Putamen (tissue), 1 donor: ENCODE measurements at places on chromosomes 2 and 18.

GRCh38 chr18:61856678-61857077 is 36.1 kb downstream of the RNF152 start:
- DNase-seq, result no peak

- DNase-seq, result no peak
Measured at GRCh38 chr2:1947316-1947715, 203.0 kb upstream of the PXDN start.

DNA sequence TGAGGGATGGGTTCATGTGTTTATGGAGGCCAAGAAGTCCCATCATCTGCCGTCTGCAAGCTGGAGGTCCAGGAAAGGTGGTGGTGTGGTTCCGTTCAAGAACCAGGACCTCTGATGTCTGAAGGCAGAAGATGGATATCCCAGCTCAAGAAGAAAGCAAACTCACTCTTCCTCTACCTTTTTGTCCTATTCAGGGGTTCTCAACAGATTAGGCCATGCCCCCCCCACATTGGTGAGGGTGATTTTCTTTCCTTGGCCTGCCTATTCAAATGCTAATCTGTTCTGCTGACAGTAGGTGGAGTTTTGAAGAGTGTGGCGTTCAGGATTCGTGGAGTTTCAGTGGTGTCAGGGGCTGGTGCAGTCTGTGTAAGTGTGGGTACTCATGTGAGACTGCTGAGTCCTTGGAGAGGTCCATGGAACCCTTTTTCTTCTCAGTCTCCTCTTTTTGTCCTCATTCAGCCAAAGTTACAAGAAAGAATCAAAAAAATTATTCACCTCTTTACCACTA is 5.9 kb downstream of the MSL3B start:
- no peak for DNase-seq

DNA sequence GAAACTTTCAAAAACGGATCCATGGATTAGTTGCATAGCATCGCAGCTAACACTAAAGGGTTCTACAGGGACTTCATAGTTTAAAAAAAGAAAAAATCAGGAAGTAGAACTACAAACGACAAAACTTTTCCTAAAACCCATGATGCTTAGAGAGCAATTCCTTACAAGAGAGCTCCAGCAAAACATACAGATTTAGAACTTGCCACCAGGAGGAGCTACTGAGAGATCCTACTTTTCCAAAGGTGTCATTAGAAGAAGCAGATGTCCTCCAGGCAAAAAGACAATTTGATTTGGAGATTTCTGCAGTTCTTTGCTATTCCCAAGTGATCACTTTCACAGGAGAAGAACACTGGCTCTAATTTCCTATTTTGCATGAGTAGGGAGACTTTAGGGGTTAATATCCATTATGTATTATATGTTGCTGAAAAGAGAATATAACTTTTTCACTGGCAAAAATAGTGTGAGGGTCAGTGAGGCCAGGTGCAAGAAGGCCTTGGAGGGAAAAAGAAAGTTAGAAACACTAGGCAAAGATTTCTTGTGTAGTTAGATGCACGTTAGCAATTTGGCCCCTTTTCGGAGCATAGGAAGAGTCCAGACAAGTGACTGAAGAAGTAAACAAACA is 436.2 kb downstream of the SUCLG1 start:
- DNase-seq, result peak; percentile 9

- no peak for DNase-seq
Measured at GRCh38 chr2:10080536-10081304, 509 bp upstream of the CYS1 start.

DNA sequence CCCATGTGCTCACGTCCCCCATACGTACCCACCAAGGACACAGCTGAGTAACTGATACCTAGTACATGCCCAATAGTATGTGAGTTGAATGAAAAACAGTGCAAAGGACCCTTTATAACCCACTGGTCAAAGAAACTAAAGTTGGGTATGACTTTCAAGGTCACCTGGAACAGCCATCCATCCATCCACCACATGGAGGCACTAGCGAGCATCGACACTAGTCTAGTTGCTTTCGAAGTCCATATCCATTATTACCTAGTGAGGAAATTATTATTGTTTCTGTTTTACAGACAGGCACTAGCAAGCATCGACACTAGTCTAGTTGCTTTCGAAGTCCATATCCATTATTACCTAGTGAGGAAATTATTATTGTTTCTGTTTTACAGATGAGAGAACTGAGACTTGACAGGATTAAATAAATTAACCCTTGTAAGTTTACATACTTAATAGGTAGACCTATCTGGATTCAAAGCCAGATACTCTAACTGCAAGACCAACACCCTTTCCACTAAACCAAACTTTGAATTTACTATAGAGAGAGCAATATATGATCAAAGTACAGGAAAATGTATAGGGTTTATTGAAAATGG is 233.7 kb downstream of the METTL4 start:
- no peak for DNase-seq

DNA sequence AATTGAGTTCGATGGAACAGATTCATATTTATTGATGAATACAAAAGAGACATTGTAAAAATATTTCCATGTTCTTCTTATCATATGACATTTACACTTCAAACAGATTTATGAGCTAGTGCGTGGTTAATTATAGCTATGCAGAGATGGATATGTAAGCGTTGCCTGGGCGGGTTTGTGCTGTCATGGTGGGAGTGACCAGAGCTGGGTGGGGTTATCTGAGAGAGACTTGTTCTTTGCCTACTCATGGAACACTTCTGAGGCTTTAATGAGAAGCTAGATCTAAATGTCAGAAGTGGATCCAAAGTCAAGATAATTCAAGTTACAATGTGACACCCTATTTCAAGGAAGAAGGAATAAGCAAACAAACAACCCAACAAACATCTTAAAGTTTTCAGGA is 162.3 kb upstream of the ZEB2 start:
- no peak for DNase-seq

DNA sequence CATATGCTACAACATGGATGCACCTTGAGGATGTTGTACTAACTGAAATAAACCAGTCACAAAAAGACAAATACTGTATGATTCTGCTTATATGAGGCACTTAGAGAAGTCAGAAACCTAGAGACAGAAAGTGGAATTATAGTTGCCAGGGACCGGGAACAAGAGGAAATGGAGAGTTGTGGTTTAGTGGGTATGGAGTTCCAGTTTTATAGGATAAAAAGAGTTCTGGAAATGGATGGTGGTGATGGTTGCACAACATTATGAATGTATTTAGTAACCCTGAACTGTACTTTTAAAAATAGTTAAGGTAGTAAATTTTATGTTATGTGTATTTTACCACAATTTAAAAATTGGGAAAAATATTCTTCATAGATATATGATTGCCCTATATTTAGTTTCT is 97.7 kb downstream of the DPP4 start:
- no peak for DNase-seq

DNA sequence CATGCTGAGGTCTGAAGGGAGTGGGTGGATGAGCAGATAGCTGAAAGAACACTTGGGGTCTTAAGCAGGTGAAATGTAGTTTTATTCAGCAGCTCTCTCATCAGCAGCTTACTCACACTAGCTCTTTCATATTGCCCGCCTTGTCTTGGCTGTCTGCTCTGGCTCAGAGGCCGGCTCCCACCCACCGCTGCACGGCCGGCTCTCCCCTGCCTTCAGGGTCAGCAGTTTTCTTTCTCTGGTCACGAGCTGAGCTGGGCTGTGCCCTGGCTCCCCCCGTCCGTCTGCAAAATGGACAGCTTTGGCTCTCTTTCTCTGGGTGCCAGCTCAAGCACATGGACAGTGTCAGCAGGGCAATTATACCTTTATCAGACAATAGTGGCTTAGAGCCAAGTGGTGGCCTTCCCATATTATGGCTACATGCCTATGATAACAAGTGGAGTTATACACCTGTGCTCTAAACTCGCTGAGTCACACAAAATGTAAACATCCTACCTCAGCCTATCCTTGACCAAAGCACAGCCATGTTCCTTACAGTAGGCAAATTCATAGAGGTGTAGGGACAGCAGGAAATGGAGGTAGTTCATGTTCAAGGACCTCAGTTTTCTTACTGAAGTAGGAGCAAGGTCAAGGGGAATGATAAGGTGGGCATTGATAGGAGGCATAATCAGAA is 224.8 kb downstream of the SOCS6 start:
- no peak for DNase-seq

DNA sequence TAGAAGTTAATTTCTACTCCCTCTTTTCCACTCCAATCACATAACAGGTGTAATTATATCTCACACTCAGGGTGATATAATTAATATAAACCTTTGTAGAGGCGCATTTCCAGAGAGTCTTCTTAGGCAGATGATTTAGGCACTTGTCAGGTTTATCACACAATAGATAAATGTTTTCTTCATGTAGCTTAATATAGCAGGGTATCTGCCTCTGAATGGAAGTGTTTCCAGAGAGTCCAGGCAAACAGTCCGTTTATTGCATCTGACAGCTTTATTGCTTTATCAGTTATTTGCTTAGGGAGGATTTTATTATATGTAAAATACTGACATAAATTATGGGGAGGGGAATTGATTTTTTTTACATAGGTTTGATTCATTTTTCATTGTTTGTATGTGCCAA is 766.3 kb downstream of the SLC4A3 start:
- no peak for DNase-seq

DNA sequence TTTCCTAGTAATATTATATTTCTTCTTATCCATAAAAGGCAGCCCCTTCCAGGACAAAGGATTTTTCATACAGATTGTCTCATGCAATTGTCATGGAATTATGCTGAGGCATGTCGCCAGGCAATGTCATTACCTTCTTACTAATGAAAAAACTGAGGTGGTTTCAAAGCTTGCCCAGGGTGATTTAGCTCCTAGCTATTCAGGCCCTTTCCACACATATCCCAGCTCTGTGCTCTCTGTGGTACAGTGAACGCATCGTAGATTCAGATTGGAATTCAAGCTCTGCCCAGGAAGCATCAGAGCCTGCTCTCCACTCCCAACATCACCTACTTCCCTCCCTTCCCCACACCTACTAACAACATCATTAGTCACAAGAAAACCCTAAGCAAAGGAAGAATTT is 60.1 kb downstream of the ATP8B1 start:
- DNase-seq, result no peak

- DNase-seq, result no peak
Measured at GRCh38 chr2:23673082-23673481, 253.8 kb downstream of the ATAD2B start.

- no peak for DNase-seq
Measured at GRCh38 chr2:156465573-156465972, 29.4 kb downstream of the GPD2 start.

GRCh38 chr2:180202467-180202951 is 195.4 kb upstream of the CWC22 start:
- DNase-seq, result peak; percentile 47

GRCh38 chr2:39160982-39161381 is 40.1 kb upstream of the SOS1 start:
- DNase-seq, result no peak

DNA sequence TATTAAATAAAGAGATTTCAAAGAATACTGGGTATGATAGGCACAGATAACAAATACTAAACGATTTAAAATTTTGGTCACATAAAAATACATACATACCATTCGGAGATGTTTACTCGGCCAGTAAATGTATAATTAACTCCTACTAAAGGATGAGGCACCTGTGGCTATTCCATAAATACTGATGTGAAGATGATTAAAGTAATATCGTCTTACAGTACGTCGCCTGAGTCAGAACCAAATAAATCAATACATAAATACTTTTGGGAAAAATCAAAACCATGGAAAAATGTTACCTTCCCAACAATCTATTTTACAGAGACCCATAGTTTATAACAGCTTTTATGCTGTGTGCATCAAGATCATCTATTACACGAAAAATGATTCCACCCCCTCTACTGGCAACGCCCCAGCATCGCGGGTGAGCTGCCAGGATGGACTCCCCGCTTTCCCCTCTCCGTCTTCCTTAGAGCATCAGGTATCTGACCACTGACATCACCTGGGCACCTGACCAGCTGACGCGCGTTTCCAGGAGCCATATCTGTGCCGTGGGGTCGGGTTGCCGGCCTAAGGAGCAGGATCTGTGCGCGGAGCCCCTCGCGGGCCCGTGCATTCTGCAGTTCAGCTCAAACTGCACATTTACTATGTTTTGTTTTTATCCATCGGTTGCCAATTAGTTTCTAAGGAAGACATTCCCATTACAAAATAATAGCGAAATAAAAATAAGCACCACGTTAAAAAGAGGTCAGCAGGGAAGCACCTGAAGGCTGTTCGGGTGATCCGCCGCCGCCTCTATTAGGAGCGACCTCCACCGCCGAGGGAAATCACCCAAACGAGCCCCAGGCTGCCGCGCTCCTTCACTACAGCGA is 901 bp downstream of the ICA1L start:
- peak; percentile 26 for DNase-seq

GRCh38 chr2:72431737-72432136 is 284.1 kb upstream of the CYP26B1 start:
- DNase-seq, result no peak

- DNase-seq, result no peak
Measured at GRCh38 chr2:64414736-64415435, 39.1 kb upstream of the LGALSL start.

- no peak for DNase-seq
Measured at GRCh38 chr18:2891526-2892431, 45.0 kb downstream of the EMILIN2 start.

DNA sequence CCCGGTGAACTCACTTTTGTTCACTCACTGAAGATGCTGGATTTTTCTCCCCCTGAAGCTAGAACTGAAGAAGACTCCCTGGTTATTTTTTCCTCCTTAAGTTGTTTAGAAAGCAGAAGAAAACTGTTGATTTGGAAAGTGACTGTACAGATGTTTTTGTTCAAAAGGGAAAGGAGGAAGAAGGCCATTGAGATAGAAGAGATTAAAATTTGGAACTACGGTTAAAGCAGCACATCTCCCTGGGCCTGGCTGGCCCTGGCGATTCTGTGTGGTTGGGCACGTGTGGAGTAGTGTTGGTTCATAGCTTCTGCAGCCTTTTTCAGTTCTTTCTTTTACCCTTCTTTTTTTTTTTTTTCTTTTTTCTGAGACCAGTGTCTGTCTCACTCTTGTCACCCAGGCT is 109.2 kb downstream of the MAP4K4 start:
- no peak for DNase-seq

GRCh38 chr2:36963106-36963505 is 3.2 kb downstream of the STRN start:
- no peak for DNase-seq

- DNase-seq, result no peak
Measured at GRCh38 chr2:46735108-46735691, 180.4 kb downstream of the MCFD2 start.

- DNase-seq, result peak; percentile 17
Measured at GRCh38 chr2:29802986-29803385, 118.4 kb downstream of the ALK start.

DNA sequence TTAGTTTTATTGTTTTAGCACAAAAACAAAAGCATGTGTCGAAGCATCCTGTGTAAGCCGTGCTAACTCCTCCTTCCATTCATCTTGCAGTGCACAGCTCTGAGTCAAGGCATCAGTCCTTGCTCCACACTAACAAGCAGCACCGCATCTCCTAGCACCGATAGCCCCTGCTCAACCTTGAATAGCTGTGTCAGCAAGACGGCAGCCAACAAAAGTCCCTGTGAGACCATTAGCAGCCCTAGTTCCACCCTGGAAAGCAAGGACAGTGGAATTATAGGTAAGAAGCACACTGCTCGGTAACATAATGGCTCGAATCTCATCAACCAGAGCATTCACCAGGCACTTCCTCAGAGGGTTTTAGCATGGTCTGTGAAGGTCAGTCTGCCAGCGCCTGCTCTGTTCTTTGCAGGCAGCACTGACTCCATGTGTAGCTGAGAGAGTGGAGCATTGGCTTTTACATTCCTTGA is 136.2 kb downstream of the WDSUB1 start:
- DNase-seq, result no peak
